ENCODE measurements at places on chromosomes 3 and 15.

- DNase-seq = no peak
Measured at GRCh38 chr3:20999661-21000060, 751.3 kb downstream of the ZNF385D start.

- DNase-seq = peak; percentile 21
Measured at GRCh38 chr15:91196768-91197167, 96.7 kb downstream of the SV2B start.

- no peak for DNase-seq
Measured at GRCh38 chr3:39965997-39966396, 156.6 kb downstream of the MYRIP start.

DNA sequence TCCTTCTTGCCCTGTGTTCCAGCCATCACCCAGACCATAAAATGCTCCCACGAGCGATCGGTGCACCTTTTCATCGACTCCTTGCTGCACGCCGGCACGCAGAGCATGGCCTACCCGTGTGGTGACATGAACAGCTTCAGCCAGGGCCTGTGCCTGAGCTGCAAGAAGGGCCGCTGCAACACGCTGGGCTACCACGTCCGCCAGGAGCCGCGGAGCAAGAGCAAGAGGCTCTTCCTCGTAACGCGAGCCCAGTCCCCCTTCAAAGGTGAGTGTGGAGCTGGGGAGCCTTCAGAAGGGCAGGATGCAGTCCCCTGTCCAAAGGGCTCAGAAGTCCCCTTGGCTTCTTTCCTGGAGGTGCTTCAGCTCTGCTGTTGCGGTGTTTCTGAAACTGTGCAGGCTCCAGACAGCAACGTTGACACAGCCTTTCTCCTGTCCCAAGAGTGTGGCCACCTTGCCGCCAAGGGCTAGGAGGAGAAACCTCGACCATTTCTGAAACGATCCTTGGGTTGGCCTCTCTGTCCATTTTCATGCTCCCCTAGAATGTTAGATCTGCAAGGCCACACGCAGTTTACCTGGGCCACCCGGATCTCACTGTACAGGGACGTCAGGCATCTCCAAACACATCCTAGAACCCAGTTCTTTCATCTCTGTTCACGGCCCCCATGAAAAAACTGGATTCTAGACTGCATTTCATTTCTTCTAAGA lies 116.7 kb downstream of the LIPC start:
- no peak for DNase-seq

GRCh38 chr3:171175741-171176234 lies 149.3 kb upstream of the SLC2A2 start:
- DNase-seq = no peak

DNA sequence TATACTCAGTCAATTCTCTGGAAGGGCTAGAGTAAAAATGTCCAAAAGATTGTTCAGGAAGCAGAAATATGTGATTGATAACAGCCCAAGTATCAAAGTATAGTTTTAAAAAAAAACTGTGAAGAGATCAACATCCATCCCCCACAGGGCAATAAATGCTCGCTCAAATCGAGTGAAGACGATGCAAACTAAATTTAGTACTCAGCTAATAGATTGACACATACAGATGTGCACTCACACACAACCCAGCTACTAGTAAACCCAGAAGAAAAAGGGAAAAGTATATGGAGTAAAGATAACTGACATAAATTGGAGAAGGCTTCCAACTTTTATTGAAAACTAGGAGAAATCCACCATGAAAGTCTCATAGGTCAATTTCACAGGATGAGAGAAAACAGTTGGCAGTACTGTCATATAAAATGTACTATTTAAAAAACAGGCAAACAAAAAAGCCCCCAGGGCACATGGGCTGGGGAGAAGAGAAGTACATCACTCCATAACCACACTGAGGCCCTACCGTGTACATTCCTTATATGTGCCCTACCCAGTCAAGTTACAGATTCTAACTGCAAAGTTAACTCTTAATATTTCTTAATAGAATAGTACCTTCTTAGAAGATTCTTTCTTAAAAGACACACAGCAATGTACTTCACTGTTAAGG lies 125.7 kb downstream of the TBL1XR1 start:
- DNase-seq = no peak

GRCh38 chr3:72248389-72248761 lies 463.4 kb upstream of the PROK2 start:
- DNase-seq = no peak

DNA sequence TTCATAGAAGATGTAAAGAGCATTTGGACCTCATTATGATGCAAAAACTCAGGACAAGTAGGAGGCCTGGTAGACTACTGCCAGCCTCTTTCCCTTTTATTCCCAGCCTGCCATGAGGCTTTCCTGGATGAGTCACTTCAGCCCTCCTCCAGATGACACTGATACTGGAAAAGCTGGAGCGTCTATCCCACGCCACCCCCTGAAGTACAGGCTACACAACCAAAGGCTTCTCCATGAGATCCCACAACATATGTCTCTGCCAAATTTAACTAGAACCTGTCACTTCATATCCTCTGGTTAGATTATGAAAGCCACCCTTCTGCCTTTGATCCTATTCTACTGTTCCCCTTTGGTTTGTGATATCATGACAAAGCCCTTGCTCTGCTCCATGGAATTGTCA lies 56.1 kb upstream of the CPNE4 start:
- no peak for DNase-seq

GRCh38 chr3:164640591-164640990 lies 437.7 kb downstream of the SI start:
- DNase-seq = no peak

DNA sequence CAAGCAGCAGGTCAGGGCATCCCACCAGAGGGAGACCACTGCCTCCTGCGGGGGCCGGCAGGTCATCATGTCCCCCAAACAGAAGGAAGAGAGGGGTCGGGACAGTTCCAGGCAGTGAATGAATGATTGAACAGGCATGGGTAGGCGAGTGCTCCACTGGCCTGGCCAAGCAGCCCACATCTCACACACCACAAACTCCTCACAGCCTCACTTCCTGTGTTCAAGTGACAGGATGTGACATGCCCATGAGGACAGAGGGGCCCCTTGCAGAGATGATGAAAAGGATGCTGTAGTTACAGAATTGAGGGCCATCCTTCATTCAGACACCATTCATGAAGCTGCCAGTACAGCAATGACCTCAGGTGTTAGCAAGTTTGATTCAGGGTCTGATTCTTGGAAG lies 3.7 kb downstream of the IQSEC1 start:
- no peak for DNase-seq

DNA sequence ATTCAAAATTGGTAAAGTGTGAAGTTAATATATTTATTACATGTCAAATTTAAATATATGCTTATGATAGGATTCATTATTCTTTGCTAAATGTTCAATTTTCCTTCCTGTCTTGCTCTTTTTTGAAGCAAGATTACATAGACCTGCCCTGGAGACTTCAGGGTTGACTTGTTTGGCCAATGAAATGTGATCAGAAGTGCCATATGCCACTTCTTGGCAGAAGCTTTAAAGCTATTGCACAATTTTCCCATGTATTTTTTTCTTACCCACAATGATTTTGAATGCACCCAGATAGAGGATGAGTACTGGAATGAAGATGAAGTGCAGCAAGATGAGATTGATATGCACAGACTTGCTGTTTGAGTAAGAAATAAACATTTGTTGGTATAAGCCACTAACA lies 406.3 kb upstream of the BCHE start:
- DNase-seq = no peak

GRCh38 chr15:71529361-71529760 lies 281.0 kb upstream of the NR2E3 start:
- no peak for DNase-seq

DNA sequence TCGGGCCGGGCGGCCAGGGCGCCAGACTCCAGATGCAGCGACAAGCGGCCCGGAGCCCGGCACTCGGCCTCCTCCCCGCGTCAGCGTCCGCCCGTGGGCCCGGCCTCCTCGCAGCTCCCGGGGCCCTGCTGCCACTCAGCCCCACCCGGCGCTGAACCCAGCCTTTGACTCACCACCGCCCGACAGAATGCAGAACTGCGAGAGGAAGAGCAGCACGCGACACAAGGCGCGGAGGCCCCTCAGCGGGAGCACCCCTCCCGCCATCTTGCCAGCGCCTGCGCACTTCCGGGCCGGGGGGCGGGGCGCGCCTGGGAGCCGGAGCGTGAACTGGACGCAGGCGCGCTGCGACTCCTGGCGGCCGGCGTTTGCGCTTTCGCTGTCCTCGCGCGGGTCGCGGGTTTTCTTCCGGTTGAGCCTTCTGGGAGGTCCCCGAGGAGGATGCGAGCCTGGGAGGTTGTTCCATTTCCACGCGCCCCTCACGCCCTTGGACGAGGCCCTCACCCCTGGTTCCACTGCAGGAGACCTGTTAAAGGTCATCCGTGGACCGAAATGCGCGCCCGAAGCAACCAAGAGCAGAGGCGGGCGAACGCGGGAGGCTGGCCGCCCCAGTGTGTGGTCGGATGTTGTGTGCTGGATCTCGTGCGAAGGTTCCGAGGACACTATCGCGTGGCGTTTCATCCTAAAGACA lies at the start of gene TM2D3:
Gene TM2D3, minus strand, starts transcription at position 284 of the 688 bp plus-strand sequence. Its CDS starts 20 bp downstream, at position 264.
- peak; percentile 98 for DNase-seq

DNA sequence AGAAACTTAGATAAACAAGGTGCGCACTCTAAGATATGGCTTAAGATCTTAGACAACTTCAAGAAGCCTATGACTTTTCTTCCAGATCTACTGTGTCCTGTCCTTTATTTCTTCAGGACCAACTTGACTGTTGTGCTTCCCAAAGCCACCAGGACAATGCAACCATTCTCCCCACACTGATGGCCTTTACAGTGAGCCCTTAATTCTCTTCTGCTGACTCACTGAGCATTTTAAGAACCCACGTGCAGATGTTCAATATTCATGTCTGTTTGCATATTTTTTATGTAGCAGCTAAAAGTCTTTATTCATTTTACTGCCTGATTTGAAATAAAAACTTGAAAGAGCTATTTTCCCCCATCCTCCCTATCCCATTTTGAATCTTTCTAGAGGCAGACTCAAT lies 103.3 kb upstream of the SLC2A2 start:
- no peak for DNase-seq

GRCh38 chr3:29279286-29279685 lies 1.6 kb upstream of the RBMS3 start:
- DNase-seq = no peak

- DNase-seq = no peak
Measured at GRCh38 chr3:134796281-134797056, 1.4 kb downstream of the EPHB1 start.

GRCh38 chr3:140391061-140391460 lies 286.8 kb upstream of the TRIM42 start:
- no peak for DNase-seq

- no peak for DNase-seq
Measured at GRCh38 chr3:134143828-134144401, 106.7 kb downstream of the RYK start.

- no peak for DNase-seq
Measured at GRCh38 chr3:118543832-118544231, 490.8 kb downstream of the IGSF11 start.

- no peak for DNase-seq
Measured at GRCh38 chr15:44317423-44318058, 29.0 kb downstream of the GOLM2 start.

- DNase-seq = no peak
Measured at GRCh38 chr3:157249606-157250005, 89.7 kb upstream of the CCNL1 start.

DNA sequence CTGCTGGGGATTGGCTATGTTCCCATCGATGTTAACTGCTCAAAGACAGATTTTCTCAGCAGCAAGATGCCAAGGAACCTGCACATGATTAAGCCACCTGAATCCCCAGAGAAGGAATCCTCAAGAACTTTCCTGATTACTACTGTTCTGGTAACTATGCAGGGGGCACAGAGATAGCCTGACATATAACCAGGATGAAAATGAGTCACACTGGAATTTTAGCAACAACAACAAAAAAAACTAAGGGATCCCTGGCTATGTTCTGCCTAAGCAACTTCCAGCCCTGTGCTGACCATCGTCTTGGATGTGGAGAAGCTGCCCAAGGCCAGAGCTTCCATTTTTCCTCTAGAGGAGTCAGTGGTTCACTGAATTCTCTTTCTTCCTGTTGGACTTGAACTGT lies 13.8 kb downstream of the RIOX2 start:
- no peak for DNase-seq

DNA sequence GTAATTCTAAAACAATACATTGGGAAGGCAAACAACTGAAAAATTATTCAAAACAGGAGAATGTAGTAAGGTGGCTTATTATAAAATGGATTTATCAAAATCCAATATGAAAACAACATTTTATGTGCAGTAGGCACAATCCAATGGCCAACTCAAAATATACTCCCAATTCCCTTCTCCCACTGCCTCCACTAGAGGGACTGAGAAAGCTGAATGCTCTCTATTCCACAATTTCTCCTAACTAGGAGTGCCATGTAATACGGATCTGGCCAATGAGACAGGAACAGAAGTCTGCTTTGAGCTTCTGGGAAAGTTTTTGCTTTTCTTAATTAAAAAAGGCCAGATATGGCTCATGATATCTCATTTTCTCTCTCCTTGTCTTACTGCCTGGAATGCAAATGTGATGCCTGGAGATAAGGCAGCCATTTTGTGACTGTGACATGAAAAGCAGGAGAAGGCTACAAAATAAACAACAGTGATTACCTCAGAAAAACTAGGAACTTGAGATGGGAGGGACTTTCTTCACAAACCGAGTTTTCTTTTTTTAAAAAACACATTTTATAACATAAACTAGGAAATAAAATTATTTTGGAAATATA lies 18.8 kb upstream of the VGLL4 start:
- DNase-seq = no peak

DNA sequence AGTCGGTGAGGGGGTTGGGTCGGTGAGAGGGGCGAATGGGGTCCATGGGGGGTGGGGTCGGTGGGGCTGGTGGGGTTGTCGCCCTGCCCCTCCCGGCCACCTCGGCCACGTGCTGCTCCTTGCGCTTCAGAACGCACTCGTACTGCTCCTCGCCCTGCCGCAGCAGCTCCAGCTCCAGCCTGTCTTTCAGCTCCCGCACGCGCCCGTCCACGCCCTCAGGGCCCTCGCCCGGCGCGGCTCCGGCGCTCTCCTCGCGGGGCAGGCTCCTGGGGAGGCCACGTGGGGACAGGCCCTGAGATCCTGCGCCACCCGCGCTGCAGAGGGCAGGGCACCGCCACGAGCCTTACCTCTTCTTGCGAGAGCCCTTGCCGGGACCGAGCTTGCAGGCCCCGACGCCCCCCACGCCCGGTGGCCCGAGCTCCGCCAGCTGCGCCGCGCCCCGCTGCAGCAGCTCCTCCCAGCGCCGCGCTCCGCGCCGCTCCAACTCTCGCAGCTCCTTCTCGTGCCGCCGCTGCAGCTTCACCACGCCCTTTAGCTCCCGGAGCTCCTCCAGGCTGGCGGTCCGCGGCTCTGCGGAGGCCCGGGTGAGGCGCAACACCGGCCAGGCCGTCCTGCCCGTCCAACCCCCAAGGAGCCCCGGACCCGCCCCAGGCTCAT lies 8.2 kb upstream of the ANKRD63 start:
- DNase-seq = no peak

GRCh38 chr3:16439163-16439847 lies 74.2 kb downstream of the RFTN1 start:
- DNase-seq = no peak

GRCh38 chr15:34650177-34650576 lies 66.7 kb upstream of the GOLGA8B start:
- no peak for DNase-seq

Data from Calu3 (cell line).